Occipital lobe (tissue), 3 donors: ENCODE measurements at places on chromosomes 6 and 20. TPM values are rescaled to one million over a fixed set of nuclear protein-coding genes. Genes with fewer than 3 reads are reported as not detected.

DNA sequence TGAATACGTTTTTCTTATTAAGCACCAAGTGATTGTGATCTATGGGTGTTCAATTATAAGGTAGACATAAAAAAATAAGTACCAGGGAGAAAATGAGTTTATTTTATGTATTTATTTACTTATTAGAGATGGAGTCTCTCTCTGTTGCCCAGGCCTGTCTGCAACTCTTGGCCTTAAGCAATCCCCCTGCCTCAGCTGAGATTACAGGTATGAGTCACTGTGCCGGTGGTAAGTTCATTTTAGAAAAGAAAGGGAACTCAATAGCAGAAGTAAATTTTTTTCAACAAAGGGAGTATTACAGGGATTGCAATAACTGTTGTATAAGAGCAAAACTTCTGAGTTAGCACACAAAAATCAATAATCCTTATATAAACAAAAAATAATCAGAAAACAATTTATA, 98.7 kb upstream of the FUT9 start:
- DNase-seq: no peak

DNA sequence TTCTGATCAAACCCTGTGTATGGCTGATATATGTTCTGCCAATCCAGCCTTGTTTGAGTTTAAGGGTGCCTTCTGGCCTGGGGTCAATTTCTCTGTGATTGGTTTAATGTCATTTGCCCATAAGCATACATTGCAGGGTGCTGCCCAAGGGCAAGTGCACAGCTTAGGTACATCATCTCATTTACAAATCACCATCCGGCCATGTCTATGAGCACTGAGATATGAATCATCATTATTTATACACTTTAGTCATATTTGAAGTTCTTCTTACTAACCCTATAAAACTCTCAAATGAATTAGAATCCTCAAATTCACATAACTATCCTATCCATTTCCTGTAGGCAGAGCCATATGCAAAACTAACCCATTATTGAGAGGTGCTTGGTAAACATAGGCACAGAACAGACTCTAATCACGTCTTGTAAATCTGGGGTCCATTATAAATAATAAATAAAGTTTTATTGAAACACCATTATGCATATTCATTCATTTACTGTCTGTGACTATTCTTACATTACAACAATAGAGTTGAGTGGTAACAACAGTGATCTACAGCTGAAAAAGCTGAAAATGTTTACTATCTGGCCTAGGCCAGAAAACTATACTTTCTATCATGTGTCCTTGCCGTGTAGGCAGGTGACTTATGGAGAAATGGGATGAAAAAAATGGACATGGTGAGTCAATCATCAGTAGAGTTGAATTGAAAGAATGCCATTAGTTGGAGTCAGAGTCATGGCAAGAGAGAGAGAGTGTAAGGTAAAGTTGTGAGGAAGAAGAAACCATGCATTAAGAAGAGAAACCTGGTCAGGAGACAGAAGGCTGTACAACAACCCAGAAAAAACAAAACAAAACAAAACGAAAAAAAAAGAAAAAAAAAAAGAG, 25.0 kb downstream of the KCNQ5 start:
- no peak for DNase-seq

- DNase-seq: no peak
Measured at GRCh38 chr20:2750491-2751251, 49.8 kb downstream of the CPXM1 start.

DNA sequence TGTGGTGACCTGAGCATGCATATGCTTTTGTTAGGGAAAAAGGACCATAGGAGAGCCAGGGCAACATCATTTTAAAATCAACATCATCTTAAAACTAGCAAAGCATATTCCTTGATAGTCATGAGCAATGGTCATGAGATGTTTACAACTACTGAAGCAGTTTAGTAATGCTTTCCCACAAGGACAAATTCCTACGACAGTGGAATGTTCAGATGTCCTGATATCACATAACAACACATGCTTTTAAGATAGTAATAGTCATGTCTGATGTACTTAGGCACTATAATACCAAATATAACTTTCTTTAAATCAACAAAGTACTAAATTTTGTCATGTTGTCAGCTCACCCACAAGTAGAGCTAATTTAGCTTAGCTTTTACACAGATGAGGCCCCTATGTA, 370.3 kb downstream of the HTR1B start:
- DNase-seq: no peak

LIN28B gene
- 0.16 TPM for total RNA-seq

BTN1A1 gene
- total RNA-seq: not detected
